ENCODE measurements at places on chromosomes 3 and 15. TPM values are rescaled to one million over a fixed set of nuclear protein-coding genes. Genes with fewer than 3 reads are reported as not detected.

DNA sequence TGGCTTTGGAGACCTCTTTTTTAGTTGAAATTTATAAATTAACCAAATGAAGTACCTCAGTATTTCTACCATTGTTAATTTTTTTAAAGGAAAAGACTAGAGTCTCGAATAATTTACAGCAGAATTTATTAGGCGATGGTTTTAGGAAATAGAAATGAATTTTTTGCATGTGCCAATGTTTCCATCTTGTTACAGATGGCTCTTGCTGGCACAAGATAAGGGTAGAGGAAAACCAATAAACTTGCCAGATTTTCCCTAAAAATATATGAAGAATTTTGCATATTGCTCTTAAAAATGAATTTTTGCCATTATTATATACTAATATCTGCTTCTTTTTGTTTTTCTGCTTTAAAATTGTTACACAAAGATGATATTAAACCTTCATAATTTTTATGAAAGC is 380.7 kb downstream of the NLGN1 start:
- no peak overlapping the region for H3K27ac ChIP-seq
- no peak for DNase-seq
- no peaks in the 10 kb centered on the region for H3K36me3 ChIP-seq
- H3K4me1 ChIP-seq = no peaks in the 10 kb centered on the region
- no peaks in the 10 kb centered on the region for H3K27me3 ChIP-seq

GRCh38 chr15:51861557-51862359 is 32.3 kb downstream of the TMOD3 start:
- peak overlapping the region; percentile 44 for H3K4me3 ChIP-seq
- peaks cover 50% of the 10 kb centered on the region for H3K4me1 ChIP-seq
- no peaks in the 10 kb centered on the region for H3K27me3 ChIP-seq
- H3K27ac ChIP-seq = peak overlapping the region; percentile 66
- peaks cover 39% of the 10 kb centered on the region for H3K36me3 ChIP-seq
- DNase-seq = peak; percentile 61

GRCh38 chr15:99424131-99424571 is 141.6 kb upstream of the MEF2A start:
- peaks cover 58% of the 10 kb centered on the region for H3K4me1 ChIP-seq
- H3K36me3 ChIP-seq = peaks cover 1% of the 10 kb centered on the region
- no peaks in the 10 kb centered on the region for H3K27me3 ChIP-seq
- H3K4me3 ChIP-seq = no peak overlapping the region

GRCh38 chr3:36635731-36636130 is 128.6 kb downstream of the DCLK3 start:
- no peak for DNase-seq
- H3K27ac ChIP-seq = no peak overlapping the region
- H3K4me1 ChIP-seq = no peaks in the 10 kb centered on the region
- H3K36me3 ChIP-seq = no peaks in the 10 kb centered on the region

DNA sequence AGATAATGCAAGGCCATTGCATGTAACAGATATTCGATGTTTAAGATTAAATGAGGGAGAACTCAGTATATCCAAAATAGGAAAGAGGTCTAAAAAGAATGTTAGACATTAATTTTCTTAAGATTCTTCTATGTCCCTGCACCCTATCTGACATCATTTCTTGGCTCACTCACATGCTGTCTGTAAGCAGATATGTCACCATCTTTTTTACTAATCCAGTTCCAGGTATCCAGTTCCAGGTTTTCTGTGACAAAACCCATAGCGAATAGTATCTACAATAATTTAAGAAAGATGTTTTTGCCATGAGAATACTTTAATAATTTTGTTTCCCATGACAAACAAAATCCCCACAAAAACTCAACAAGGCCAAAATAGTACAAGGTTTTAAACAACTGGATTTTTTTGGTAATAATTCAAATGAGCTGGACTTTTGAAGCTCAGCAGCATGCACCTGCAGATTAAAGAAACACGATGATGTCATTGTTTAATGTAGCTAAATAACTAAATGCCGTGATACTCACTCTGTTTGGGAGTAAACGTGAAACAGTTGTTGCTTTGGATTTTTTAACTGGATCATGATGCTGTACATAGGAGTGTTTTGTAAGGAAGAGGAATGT is 867.6 kb downstream of the EPHA3 start:
- H3K36me3 ChIP-seq = no peaks in the 10 kb centered on the region
- no peak overlapping the region for H3K27ac ChIP-seq
- DNase-seq = no peak
- H3K4me3 ChIP-seq = no peak overlapping the region
- no peaks in the 10 kb centered on the region for H3K4me1 ChIP-seq
- no peaks in the 10 kb centered on the region for H3K27me3 ChIP-seq

GRCh38 chr15:56356616-56357015 is 8.6 kb upstream of the TEX9 start:
- peaks cover 3% of the 10 kb centered on the region for H3K27me3 ChIP-seq
- no peak overlapping the region for H3K4me3 ChIP-seq
- DNase-seq = no peak
- H3K27ac ChIP-seq = no peak overlapping the region

DNA sequence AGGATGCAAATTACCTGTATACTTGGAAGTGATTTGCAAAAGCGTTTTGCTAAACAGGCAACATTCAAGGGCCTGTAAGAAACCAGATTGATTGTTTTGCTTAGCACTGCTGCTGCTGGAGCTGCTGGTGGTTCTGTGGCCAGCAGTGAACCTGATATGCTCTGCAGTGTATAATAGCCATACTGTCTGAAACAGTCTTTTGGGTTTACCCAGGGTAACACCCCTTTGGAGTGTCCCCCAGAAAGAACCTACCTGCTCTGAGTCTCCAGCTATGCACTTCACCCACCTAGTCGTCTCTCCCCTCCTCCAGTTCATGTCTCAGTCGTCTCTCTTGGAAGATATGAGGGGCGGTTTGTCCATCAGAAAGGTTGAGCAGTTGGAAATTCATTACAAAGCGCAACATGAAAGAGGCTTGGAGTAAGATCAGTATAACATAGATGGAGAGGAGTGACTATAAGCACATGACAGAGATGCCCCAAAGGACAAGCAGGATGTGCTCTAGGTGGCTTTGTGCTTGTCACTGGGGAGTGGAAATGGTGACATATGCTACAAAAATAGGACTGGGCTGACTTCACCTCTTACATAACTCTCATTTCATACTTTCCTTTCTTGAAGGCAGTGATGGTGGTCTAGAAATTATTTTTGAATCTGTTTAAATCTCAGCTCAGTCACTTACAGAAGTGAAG is 3.8 kb downstream of the MKRN2 start:
- H3K4me3 ChIP-seq = no peak overlapping the region
- peaks cover 4% of the 10 kb centered on the region for H3K27me3 ChIP-seq
- peak overlapping the region; percentile 78 for H3K27ac ChIP-seq
- peaks cover 60% of the 10 kb centered on the region for H3K4me1 ChIP-seq
- DNase-seq = no peak

DNA sequence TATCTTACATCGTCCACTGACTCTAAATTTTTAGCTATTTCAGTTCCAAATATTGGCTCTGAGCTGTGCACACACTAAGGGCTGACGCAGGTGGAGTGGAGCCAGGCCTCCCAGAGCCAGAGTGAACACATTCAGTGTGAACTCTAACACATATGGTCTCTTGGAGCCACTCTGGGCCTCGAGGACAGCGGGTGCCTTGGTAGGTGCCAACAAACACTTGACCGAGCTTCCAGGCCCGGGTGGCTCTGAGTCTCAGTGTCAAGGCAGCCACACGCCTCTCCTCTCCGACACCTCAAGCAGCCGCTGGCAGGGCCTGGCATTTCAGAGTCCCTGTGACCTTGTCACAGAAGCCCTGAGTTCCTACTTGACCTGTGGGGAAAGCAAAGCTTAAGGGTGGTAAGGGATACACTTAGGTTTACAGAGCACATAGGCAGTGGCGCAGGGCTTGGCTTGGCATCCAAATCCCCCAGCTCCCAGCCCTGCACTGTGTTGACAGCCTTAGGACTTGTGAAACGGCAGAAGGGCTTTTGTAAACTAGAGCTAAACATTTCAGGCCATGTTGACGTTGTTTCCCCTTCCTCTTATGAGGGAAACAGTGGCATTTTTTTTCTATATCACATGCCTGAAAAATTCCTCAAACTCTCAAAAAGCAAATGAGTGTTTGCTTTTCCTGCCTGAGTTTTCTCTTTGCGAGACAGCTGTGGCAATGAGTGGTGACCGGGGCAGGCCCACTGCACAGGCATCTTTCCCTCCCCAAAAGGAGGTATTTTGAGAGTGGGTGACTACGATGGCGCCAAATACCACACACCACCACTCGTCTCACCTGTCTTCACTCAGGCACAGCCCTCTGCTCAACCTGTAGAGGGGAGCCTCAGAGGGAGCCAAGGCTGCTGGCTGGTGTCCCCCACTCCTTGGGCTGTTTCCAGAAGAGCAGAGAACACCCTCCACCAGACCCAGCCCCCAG is 60.8 kb downstream of the DAPK2 start:
- no peak for DNase-seq
- peaks cover 6% of the 10 kb centered on the region for H3K4me1 ChIP-seq
- H3K36me3 ChIP-seq = no peaks in the 10 kb centered on the region
- no peak overlapping the region for H3K4me3 ChIP-seq
- H3K27ac ChIP-seq = no peak overlapping the region

Gene SPATA12
- not detected for total RNA-seq

DNA sequence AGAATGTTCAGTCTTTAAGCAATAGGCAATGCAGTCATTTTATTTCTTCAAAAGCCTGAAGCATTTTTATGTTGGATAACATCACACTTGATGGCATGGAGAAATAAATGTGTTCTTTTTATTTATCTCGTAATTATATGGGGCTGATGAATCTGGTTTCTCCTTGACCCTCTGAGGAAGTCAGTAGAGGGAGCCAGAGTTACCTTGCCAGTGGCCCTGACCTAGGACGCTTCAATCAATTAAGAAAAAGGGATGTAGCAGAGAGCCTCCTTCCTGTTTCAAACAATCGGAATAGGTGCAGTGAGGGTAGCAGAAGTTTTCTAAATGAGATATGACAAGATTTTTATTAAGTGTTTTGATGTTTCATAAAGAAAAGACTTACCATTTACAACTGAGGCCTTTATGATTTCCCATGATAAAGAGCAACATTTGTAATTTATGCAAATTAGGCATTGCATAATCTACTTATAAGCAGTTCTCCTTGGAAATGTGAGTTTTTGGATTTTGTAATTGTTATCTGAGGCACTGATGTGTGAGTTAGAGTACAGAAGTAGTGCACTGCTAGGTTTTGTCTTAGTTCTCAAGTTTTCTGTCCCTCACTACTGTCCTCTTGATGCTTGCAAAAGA is 129.1 kb downstream of the RAP2B start:
- H3K27ac ChIP-seq = no peak overlapping the region
- H3K36me3 ChIP-seq = no peaks in the 10 kb centered on the region
- peaks cover 28% of the 10 kb centered on the region for H3K4me1 ChIP-seq

GRCh38 chr3:152491922-152492321 is 223.2 kb downstream of the MBNL1 start:
- no peak overlapping the region for H3K4me3 ChIP-seq
- H3K27me3 ChIP-seq = no peaks in the 10 kb centered on the region
- H3K27ac ChIP-seq = no peak overlapping the region
- H3K4me1 ChIP-seq = no peaks in the 10 kb centered on the region
- DNase-seq = no peak

- peak within 1 kb of the TSS; percentile 71 for H3K4me3 ChIP-seq
- H3K36me3 ChIP-seq = no peaks in the 10 kb centered on the region
- H3K27me3 ChIP-seq = peaks cover 29% of the 10 kb centered on the region
- no peak within 1 kb of the TSS for H3K27ac ChIP-seq
- peak; percentile 76 for DNase-seq
Observed at GRCh38 chr15:64911311-64912186, at the start of gene ANKDD1A. Gene ANKDD1A, plus strand, starts transcription at chr15:64911902. Its CDS starts 29 bp downstream, at chr15:64911931.

Gene DLEC1
- total RNA-seq = 0.12 TPM

DNA sequence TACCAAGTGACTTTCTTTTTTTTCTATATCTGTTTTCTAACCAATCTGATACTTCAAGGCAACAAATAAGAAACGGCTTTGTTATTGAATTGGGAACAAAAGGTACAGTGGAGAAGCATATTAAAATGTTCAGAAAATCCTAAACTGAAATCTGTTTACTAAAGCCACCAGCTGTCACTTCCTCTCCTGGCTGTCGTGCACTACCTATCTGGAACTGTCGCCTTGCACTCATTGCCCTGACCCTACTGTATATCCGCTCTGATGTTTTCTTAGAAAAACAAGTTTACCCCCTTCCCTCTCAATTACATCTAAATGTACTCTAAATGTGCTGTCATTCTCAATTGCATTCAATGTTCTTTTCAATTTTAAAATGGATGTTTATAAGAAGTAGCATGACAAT is 439.8 kb upstream of the ARRDC4 start:
- H3K27me3 ChIP-seq = peaks cover 2% of the 10 kb centered on the region
- H3K36me3 ChIP-seq = no peaks in the 10 kb centered on the region
- DNase-seq = no peak
- no peak overlapping the region for H3K27ac ChIP-seq
- H3K4me1 ChIP-seq = no peaks in the 10 kb centered on the region
- no peak overlapping the region for H3K4me3 ChIP-seq

- peaks cover 7% of the 10 kb centered on the region for H3K36me3 ChIP-seq
- DNase-seq = no peak
- no peaks in the 10 kb centered on the region for H3K27me3 ChIP-seq
- H3K4me3 ChIP-seq = no peak overlapping the region
- H3K27ac ChIP-seq = no peak overlapping the region
- H3K4me1 ChIP-seq = peaks cover 35% of the 10 kb centered on the region
Observed at GRCh38 chr3:170226426-170226960, 4.3 kb downstream of the PRKCI start.

DNA sequence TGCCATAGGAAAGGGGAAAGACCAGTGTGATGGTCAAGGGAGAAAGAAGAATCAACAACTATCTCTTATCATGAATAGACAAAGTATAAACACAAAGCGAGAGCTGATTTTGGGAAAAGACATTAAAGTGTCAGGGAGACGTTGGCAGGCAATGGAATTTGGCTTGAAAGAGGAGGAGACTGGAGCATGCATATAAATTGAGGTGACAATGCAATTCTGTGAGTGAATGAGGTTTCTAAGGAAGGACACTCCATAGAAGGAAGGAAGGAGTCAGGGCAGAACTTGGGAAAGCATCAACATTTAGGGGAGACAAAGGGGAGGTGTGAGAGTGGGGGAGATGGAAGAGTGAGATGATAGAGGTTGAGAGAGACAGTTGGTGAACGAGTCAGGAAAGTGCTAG is 543.0 kb upstream of the TBL1XR1 start:
- no peak overlapping the region for H3K27ac ChIP-seq
- no peaks in the 10 kb centered on the region for H3K4me1 ChIP-seq
- H3K27me3 ChIP-seq = no peaks in the 10 kb centered on the region
- no peaks in the 10 kb centered on the region for H3K36me3 ChIP-seq

Gene LARP6
- 1.9 TPM for total RNA-seq

Data from activated naive CD8-positive, alpha-beta T cell treated with anti-CD3 and anti-CD28 coated beads for 36 hours (primary cell).